ENCODE measurements at places on chromosomes 1 and 21.

GRCh38 chr1:226920446-226920894, 19.6 kb upstream of the COQ8A start:
- DNase-seq, result no peak

- DNase-seq, result no peak
These were observed 49.0 kb downstream of the RAB3B start for GRCh38 chr1:51941528-51941927.

- DNase-seq, result peak; percentile 41
These were observed 130.0 kb upstream of the KCNJ15 start for GRCh38 chr21:38126666-38127303.

DNA sequence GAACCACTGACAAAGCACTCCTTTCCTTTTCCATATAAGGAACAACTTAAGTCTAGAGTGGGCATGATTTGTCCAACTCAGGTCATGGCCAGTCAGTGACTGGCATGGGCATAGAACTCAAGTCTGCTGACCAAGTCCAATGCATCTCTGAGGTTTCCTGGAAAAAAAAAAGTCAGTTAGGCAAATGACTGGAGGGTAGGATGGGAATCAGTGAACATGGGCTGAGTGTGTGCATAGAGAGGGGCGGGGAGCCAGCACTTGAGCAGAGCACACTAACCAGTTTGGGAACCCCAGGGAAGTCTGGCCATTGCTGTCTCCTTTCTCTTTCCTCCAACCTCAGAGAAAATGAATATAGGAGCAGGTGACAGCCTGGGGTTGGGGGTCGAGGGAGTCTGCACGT, 53.6 kb upstream of the FMOD start:
- no peak for DNase-seq
